ENCODE measurements at places on chromosomes 5 and 9. TPM values are rescaled to one million over a fixed set of nuclear protein-coding genes. Genes with fewer than 3 reads are reported as not detected.

Gene BARHL1
- total RNA-seq: not detected

GRCh38 chr9:7315116-7315515 lies 484.5 kb downstream of the DMAC1 start:
- no peak for DNase-seq

DNA sequence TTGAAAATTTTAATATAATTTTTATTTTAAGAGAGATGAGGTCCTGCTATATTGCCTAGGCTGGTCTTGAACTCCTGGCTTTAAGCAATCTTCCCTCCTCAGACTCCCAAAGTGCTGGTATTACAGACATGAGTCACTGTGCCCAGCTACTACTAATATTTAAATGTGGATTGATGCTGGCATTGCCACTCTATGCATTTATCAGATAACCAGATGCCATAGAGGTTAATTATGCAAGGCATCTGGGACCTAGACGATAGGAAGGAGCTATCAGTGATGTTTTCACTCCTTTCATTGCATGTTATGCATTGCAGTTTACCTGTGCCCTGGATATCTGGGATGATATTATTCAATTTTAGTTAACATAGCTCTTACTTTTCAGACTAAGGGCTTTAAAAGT lies 127.0 kb downstream of the RPS23 start:
- no peak for DNase-seq

- no peak for DNase-seq
These were observed 33.1 kb downstream of the RASA1 start for GRCh38 chr5:87300744-87301143.

- no peak for DNase-seq
These were observed 37.0 kb downstream of the DMRTA1 start for GRCh38 chr9:22483528-22484070.

- no peak for DNase-seq
These were observed 18.1 kb upstream of the ABLIM3 start for GRCh38 chr5:149123211-149123610.

GRCh38 chr5:125914471-125914870 lies 508.7 kb upstream of the GRAMD2B start:
- no peak for DNase-seq

Gene BHMT2
- total RNA-seq: 16.4 TPM

Gene SMIM32
- not detected for total RNA-seq

- DNase-seq: no peak
These were observed 161.1 kb downstream of the CSNK1G3 start for GRCh38 chr5:123673107-123673506.

GRCh38 chr9:136896027-136896426 lies 9.7 kb downstream of the TRAF2 start:
- no peak for DNase-seq

GRCh38 chr9:131546336-131547084 lies 1.2 kb downstream of the PRRT1B start:
- no peak for DNase-seq

DNA sequence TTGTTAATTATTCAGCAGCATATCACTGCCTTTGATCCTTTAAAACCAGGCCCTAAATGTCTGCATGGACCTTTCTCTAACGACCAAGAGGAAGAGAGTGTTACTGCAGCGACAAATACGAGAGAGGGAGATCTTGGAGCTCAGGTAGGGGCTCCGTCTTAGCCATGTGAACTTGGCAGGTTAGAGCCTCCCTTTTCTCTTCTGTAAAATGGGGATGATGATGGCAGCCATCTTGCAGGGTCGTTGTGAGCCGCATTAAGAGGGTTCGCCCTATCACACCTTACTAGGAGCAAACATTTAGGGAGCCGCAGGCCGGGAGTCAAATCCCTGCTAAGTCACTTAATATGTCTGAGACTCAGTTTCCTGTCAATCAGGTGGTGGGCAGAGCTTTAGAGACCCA lies 1.6 kb downstream of the ENG start:
- no peak for DNase-seq

GRCh38 chr5:64827703-64828102 lies 59.0 kb downstream of the CWC27 start:
- DNase-seq: no peak
